ENCODE measurements at places on chromosomes 2 and 18. TPM values are rescaled to one million over a fixed set of nuclear protein-coding genes. Genes with fewer than 3 reads are reported as not detected.

DNA sequence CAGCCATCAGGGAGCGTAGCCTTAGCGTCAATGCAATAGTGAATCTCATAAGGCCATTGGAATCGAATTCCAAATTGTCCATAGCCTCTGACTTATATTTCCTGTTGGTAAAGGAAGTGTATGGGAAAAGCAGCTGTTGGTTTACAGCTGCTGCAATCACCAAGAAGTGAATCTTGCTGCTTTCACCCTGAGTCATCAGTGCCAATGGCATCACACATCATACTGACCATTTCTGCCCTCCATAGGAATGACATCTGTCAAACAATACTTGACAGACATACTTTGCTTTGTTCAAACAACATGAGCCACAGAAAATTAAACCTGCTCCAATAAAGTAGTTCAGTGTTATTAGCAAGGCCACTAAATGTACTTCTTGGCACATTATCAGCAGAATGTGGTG lies 111.2 kb upstream of the KLHL29 start:
- no peak for DNase-seq

The TDRD15 gene
- polyA plus RNA-seq = 0.03 TPM

The OR6B2 gene
- polyA plus RNA-seq = not detected

- no peak for DNase-seq
Measured at GRCh38 chr2:205189301-205189700, 493.0 kb upstream of the NRP2 start.

DNA sequence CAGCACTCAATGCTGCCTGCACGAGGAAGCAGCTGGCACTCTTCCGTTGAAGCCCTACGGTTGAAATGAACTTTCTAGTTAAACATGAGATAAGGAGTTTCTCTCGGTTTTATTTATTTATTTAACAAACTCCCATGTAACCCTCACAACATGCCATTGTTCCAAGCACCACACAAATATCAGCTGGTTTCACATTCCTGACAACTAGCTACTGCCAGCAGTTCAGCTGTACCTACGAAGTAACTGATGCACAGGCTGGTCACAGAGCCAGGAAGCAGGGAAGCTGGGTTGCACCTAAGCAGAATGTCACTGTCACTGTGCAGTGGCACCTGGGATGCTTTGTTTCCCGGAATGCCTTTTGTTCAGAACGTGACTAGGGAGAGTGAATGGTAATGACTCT lies 18.1 kb downstream of the TIMM21 start:
- no peak for DNase-seq

The SIX3 gene
- not detected for polyA plus RNA-seq

GRCh38 chr2:219461047-219461514 lies 26.4 kb downstream of the SPEG start:
- DNase-seq = no peak

The IL36B gene
- polyA plus RNA-seq = not detected

DNA sequence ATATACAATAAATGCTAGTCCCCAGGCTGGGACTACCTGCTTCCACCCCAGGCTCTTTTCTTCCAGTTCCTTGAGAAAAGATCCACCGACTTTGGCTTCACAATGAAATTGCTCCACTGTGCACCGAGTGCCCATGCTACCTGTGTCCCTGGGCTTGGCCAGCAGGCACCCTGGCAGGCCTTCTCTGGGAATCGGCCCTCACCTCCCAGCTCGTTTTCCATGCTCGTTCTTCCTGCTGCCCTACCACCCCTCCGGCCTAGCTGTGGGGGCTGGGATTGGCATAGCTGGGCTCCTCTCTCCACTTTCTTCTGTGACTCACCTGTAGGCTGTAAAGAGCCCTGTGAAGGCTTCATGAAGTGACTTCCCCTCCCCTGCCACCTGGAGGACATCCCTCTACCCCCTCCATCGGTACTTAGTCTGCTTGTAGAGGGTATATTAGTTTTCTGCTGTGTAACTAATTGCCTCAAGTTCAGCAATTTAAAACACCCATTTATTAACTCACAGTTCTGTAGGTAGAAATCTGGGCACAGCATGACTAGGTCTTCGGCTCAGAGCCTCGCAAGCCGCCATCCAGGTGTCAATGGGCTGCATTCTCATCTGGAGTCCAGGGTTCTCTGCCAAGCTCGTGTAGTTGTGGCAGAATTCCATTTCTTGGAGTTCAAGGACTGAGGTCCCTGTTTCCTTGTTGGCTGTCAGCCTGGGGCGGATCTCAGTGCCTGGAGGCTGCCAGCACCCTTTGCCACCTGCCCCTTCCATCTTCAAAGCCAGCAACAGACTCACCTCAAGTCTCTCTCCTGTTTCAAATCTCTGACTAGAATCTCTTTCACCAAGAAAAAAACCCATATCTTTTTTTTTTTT lies 57.6 kb downstream of the DPYSL5 start:
- no peak for DNase-seq

DNA sequence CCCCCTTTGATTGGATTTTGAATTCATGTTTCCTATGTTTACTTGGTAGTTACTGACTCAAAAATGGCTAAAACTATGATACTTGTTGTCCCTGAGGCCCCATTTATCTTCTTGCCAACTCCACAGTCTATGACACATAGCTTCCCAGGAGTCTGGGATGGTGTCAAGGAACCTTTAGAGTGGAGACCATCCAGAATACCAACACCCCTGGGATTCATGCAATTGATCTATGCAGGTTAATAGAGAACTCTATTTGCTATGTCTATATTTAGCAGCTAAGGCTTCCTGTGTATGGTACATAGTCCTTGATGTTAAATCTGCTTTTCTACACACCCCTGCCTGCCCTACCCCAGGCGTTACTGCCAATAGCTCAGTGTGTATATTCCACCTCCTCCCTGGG lies 218.5 kb upstream of the HDAC4 start:
- no peak for DNase-seq

DNA sequence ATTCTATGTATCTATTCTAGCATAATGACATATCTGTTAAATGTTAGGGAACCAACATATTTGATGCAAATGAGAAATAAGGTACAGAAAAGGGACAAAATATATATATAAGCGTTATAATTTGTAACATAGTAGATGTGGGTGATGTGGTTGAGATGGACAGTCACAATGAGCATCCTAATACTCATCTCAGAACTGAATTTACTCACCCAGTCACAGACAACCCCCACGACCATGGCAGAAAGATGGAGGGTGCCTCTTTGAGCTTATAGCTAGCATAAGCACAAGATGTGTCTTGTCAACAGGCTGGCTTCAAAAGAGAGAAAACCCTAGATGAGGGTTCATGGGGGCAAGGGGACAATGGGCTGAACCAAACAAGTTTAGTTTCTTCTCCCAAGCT lies 9.1 kb upstream of the DSG3 start:
- DNase-seq = no peak

DNA sequence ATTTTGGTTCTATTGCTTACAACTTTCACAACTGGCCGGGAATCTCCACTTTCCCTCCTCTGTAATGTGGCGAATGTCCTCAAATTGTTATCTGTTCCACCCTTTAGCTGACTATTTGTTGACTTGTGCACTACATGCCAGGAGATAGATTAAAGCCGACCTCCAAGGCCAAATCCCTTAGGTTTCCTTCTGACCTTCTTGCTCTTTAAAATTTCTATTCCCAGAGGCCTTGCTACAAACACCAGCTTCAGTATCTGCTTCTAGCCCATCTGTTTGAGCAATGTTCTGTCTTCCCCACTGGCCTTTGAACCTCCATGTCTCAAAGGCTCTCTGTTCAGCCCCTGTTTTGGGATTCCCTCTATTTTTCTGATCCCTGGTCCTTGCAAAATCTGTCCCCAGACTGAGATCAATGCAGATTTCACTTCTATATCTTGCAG lies 426.2 kb downstream of the LRATD1 start:
- no peak for DNase-seq

The RGPD4 gene
- not detected for polyA plus RNA-seq

GRCh38 chr2:210132239-210132638 lies 39.0 kb downstream of the KANSL1L start:
- DNase-seq = no peak

GRCh38 chr2:32712870-32713269 lies 85.0 kb downstream of the TTC27 start:
- DNase-seq = no peak

The IL36A gene
- not detected for polyA plus RNA-seq
